Right renal cortex interstitium (tissue), 3 donors: ENCODE measurements at places on chromosomes 5 and 9.

- no peak for DNase-seq
Measured at GRCh38 chr9:21507483-21507790, 25.3 kb upstream of the IFNE start.

- DNase-seq, result no peak
Measured at GRCh38 chr5:9851458-9851857, 221.3 kb upstream of the TAS2R1 start.

GRCh38 chr9:9924376-9924775, 688.4 kb downstream of the PTPRD start:
- DNase-seq, result no peak

DNA sequence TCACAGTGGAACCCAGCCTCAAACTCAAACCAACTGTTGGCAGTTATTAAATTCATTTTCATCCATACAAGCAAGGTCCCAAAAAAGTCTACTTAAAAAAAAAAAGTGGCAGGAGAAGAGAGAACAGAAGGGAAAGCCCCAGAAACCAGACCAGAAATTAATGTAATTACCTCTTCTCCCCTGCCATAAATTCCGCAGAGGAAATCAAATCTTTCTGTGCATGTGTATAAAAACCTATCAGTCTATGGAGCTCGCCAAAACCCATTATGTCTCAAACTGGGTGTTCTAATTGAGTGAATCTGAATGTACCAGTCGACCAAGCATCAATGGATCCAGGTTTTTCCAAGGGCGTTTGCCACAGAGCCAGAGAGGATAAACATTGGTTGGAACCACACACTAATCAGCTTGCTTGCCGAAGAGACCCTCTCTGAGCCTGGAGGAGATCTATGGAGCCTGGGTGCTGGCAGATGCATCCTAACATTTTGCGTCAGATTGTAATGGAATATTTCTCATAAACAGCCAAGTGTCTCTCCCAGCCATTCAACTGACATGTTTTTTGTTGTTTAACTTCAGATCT, 7.9 kb upstream of the HAND1 start:
- no peak for DNase-seq

DNA sequence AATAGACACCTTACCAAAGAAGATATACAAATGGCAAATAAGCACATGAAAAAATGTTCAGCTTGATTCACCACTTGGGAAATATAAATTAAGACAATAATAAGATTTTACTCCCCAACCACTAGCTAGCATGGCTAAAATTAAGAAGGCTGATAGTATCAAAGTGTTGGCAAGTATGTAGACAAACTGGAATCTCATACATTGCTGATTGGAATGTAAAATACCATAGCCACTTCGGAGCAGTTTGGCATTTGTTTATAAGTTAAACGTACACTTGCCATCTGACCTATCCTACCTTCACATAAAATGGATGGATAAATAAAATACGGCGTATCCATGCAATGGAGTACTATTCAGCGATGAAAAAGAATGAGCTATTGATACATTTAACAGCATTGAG, 129.2 kb downstream of the ZNF462 start:
- no peak for DNase-seq

DNA sequence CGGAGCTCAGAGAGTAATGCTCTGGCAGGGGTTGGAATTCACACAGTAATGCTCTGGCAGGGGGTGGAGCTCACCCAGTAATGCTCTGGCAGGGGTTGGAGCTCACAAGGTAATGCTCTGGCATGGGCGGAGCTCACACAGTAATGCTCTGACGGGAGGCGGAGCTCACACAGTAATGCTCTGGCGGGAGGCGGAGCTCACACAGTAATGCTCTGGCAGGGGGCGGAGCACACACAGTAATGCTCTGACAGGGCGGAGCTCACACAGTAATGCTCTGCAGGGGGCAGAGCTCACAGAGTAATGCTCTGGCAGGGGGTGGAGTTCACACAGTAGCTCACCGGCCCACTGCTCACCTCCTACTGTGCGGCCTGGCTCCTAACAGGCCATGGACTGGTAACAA, 47.2 kb upstream of the LPCAT1 start:
- DNase-seq, result no peak

DNA sequence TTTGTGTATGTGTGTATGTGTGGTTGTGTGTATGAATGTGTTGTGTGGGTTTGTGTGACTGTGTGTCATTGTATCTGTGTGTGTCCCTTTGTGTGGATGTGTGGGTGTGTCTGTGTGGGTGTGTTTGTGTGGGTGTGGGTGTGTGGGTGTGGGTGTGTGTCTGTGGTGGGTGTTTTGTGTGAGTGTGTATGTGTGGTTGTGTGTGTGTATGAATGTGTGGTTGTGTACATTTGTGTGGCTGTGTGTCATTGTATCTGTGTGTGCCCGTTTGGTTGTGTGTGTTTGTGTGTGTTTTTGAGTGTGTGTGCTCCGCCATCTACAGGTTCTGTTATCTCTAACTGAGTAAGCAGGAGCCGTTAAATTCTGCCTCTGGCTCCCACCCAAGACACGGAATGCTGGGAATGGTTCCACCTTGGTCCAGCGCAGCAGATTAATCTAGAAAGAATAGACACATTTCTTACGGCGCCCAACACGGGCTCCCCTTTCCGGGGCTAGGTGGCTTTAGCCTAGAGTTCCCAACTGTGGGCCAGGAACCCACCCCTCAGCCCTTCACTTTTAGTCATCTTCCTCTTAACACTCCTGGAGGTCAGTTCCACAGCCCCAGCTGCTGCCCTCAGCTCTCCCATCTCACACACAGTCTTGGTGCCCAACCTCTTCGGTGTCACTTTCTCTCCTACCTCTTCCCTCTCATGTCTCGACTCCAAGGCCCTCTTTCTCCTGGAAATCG, 197.1 kb downstream of the TTLL11 start:
- DNase-seq, result no peak

DNA sequence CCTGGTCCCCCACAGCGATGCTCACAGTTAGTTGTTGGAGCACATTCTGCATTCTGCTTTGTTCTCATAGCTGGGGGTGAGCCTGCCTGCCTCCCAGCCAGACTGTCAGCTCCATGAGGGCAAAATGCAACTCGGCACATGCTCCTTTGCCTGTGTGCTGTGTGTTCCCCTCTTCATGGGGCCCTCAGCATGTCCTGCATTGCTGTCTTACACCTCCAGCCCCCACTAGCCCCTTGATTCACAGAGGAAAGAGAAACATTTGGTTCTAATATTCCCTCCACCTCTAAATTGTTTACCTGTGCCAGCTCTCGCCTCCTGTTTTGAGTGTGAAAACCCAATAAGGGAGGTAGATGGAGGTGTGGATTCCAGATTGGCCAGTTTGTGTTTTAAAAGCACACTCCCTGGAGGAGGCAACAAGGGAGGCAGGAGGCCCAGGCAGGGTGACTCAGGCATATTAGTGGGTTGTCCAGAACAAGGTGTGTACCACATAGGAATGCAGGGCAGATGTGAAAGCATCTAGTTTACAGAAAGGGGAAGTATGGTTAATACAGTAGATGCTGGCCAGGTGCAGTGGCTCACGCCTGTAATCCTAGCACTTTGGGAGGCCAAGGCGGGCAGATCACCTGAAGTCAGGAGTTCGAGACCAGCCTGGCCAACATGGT, 224.6 kb downstream of the AGTPBP1 start:
- no peak for DNase-seq
